ENCODE measurements at places on chromosomes 3 and 15.

GRCh38 chr3:142315083-142315482 lies 89.7 kb upstream of the GK5 start:
- DNase-seq = no peak

GRCh38 chr3:4323246-4324027 lies 20.3 kb downstream of the SETMAR start:
- no peak for DNase-seq

DNA sequence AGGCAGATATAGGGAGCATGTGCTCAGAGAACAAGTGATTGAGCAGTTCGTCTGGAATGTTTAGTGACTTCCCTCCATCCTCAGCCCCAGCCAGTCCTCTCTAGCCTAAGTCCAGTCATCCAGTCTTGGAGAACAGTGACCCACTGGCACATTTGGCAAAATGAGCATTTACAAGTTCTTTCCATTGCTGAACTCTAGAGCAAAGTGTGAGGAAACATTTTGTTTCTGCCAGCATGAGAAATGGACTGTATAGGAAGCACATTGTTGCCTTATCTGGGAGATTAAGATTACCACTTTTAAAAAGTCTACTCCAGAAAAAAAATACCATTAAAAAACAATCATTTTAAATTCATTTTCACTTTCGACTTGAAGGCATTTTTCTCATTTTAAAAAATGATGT lies 353.6 kb downstream of the SHQ1 start:
- no peak for DNase-seq

DNA sequence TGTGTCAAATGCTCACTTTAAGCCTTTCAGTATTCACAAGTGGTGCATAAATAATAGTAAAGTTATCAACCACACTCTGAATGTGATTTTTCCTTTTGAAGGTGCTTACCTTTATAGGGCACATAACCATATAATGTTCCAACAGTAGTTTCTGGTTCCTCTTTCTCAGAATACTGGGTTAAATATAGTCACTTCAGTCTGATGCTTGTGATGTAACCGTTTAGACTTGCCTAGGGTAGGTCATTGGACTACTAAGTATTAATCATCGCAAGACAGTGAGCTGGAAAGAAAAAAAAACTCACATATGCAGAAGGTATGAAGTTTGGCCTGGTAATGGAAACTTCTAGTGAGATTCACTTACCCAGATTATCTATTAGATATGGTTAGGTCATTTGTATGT lies 1.9 kb downstream of the KBTBD8 start:
- no peak for DNase-seq

GRCh38 chr3:112817797-112818196 lies 28.9 kb downstream of the CD200R1L start:
- DNase-seq = no peak

DNA sequence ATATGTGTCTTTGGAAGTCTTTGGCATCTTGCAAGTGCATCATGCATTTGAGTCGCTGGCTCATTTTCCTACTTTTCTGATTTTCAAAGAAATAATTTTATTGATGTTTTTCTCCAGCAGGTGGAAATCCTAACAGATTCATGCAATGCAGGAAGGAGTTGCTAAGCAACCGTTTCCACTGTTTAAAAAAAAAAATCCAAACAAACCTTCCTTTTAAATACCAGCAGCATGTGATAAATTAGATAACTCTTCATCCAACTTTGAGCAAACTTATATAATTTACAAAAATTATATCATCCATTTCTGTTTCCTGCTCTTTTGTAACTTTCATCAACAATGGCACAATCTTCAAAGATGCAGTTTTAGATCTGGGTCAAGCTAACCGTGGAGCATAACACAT lies 364.1 kb downstream of the MFSD1 start:
- DNase-seq = no peak

- no peak for DNase-seq
Measured at GRCh38 chr3:46097691-46098241, 70.5 kb upstream of the XCR1 start.

GRCh38 chr3:132164469-132165092 lies 129.8 kb upstream of the CPNE4 start:
- DNase-seq = no peak

GRCh38 chr3:122586773-122587485 lies 9.5 kb downstream of the PARP15 start:
- DNase-seq = no peak

GRCh38 chr3:119176778-119177177 lies 3.4 kb downstream of the UPK1B start:
- DNase-seq = no peak

DNA sequence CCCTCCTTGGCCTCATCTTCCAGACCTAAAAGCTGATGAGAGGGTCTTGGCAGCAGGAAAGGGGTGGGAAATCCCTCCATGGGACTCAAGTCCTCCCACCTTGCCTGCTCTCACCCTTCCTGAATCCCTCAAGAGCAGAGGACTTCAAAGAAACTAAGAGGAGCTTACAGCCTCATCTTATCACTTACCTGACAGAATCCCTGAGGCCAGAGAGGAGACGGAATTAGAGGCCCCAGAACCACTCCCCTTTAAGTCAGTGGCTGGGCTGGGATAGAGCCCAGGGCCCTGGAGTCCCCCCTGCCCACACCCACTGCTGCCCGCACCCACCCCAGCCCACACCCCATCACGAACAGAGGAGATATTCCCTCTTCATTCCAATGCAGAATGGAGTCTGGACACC lies 15.2 kb downstream of the LOXL1 start:
- DNase-seq = no peak

DNA sequence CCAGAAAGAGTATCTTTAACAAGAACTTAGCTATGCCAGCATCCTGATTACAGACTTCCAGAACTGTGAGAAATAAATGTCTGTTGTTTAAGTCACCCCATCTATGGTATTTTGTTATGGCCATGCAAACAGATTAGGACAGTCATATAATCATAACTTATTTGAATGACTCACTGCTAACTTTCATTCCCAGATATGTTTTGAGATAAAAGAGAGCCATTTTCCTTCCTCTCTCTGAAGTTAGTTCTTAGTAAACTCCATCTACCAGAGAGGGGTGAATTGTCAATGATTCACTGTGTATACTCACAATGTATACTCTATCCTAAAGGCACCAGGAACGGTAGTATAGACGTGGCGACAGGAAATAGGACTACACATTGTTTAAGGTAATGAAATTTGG lies 179.4 kb upstream of the DPH6 start:
- DNase-seq = no peak

- no peak for DNase-seq
Measured at GRCh38 chr3:122739172-122739571, 54.5 kb downstream of the HSPBAP1 start.

DNA sequence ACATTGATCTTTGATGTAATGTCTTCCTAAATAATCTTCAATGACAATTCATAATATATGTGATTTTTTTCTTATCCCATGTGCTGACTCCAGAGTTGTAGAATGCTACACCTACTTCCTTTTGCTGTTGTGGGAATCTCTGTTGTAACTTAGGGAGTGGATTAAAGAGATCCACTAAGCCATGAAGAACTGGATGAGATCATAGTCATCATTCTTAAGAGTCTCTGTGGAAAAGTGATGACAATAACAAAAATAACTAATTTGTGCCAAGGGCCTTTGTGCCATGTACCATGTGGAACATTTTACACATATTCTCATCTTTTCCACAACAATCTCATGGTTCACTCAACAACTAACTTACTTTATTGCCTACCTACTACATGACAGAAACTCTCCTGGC lies 162.9 kb upstream of the PDZRN3 start:
- no peak for DNase-seq

DNA sequence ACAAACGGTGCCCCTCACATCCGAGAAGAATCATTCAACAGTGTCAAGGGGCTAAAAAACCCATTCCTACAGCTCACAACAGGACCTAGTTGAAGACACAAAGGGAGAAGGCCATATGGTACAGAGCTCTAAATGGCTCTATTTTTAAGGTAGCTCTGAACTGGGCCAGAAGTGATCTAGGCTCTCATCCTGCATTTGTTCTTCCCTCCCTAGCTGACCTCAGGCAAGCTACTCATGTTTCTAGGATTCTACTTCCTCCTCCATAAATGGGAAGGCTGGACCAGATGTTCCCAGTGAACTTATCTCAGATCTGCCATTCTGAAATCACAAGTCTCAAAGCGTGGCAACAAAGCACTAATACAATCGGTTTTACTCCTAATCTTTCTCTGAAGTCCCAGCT lies 62.3 kb downstream of the CPNE4 start:
- DNase-seq = no peak

DNA sequence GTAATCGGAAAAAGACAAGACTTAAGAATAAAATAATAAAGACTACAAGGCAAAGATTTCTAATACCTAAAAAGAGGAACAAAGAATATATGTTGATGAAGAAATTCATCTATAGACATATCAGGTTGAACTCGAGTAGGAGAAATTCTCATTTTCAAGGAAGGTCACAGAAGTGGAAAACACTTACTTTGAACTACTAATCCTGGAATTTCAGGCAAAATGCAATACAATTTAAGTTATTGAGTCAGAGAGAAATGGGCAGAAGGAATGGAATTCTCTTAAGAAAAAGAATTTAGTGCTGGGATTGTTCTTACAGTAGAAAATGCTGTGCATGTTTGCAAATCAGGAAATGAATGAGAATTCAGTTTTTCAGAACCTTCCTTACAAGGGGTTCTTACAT lies 135.9 kb upstream of the TGFBR2 start:
- no peak for DNase-seq

DNA sequence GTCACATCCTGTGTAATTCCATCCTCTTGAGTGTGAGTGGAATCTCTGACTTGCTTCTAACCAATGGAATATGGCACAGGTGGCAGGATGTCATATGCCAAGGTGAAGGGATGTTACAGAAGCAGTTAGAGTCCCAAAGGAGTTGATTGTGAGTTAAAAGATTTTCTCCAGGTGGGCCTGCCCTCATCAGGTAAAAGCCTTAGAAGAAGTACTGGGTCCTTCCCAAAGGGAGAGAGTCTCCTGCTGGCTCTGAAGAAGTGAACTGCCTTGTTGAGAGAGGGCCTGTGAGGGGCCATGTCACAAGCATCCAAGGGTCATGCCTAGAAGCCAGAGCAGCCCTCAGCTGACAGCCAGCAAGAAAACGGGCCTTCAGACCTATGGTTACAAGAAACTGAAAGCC lies 13.1 kb downstream of the CMTM7 start:
- no peak for DNase-seq

DNA sequence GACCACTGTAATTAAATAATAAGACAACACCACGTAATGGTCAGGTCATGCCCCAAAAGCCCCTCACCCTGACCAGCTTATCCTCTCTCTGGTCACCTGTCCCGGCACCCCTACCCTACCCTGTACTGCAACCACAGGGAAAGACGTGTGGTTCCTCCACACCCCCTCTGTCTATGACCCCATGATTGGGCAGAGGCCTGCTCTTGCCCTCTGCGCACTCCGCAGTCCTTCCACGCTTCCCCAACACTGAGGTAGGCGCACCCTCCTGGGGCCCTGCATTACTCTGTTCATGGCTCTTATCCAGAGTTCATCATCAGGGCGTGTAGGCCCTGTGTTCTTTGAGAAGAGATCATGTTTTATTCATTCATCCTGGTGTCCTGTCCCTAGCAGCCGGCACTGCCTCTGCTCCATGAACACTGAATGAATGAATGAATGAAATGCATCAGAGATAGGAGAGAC lies 33.8 kb downstream of the MGLL start:
- DNase-seq = no peak

- no peak for DNase-seq
Measured at GRCh38 chr3:72050048-72050632, 265.2 kb upstream of the PROK2 start.

- DNase-seq = no peak
Measured at GRCh38 chr15:41727143-41727542, 47.1 kb upstream of the MAPKBP1 start.

DNA sequence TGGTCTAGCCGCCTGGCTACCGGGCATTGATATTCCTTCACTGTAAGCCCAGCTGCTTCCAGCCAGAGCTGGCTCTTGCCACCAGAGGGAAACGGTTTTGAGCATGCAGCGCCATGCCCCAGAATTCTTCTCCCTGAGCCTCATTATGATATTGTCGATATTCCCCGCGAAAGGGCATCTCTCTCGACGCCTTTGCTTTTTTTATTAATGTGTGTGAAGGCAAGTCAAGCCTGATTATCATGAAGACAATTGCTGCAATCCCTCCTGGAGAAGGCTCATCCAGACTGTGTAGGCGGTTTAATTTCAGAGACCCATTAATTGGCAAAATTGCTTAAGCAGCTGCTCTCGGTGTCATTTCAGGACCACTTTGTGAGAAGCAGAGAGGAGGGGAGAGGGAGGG lies 321.2 kb upstream of the TLE3 start:
- DNase-seq = no peak

- DNase-seq = no peak
Measured at GRCh38 chr3:167972502-167972901, 123.2 kb downstream of the GOLIM4 start.

DNA sequence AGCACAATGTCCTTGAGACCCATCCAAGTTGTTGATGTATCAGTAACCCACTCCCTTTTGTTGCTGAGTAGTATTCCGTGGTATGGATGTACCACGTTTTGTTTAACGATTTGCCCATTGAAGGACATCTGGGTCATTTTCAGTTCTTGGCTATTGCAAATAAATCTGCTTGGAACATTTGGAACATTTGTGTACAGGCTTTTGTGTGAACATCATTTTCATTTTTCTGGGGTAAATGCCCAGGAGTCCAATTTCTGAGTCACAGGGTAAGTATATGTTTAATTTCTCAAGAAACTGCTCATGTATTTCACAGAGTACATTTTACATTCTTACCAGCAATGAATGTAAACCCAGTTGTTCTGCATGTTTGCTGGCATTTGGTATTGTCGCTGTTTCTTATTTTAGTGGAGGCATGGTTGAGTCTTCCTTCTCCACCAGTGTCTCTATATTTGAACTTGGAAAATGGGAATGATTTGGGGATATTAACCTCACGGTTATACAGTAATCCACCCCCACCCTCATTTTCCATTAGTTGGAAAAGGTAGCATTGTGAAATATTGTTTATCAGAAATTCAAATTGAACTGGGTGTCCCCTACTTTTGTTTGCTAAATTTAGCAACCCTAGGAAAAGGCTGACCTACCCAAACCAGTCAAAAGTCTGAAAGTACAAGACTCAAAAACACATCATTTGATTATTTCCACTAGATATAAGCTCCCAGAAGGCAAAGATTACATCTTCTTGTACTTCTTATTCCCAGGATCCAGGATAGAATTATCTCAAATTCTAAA lies 30.8 kb downstream of the POMGNT2 start:
- DNase-seq = no peak

- peak; percentile 49 for DNase-seq
Measured at GRCh38 chr3:52533623-52534280, at the start of gene NT5DC2. Gene NT5DC2, minus strand, starts transcription at chr3:52533857. Its CDS starts 120 bp downstream, at chr3:52533737.

DNA sequence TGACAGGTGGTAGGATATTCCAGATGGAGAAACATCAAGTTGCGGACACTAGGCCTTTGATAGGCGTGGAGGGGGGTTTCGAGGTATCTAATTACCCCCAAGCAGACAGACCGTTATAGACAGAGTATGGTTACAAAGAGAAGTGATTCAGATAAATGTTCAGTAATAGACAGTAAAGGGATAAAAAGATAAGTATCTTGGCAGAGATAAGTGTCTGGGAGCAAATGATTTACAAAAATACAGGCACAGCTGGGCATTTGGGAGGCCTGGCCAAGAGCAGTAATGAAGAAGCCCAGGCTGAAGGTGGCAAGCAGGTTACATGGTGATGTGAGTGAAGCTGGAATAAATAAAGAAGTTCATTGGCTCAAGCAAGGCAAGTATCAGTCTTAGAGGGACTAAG lies 659 bp upstream of the MYH15 start:
- DNase-seq = no peak

GRCh38 chr15:52292780-52293392 lies 2.7 kb downstream of the MYO5C start:
- DNase-seq = no peak
